ENCODE measurements at places on chromosomes 13 and 19. TPM values are rescaled to one million over a fixed set of nuclear protein-coding genes. Genes with fewer than 3 reads are reported as not detected.
A peak's percentile ranks its signal among the peaks of the same experiment; 100 is the strongest.

KLK12 gene
- not detected for total RNA-seq

MATK gene
- 0.14 TPM for total RNA-seq

- peak; percentile 84 for DNase-seq
Measured at GRCh38 chr19:42284066-42284501, 15.0 kb downstream of the CIC start.

- no peak for DNase-seq
Measured at GRCh38 chr13:34640179-34640992, 301.7 kb upstream of the NBEA start.

SLC25A42 gene
- 27.2 TPM for total RNA-seq

GRCh38 chr19:7979011-7979410 is 26.4 kb downstream of the ELAVL1 start:
- no peak for DNase-seq

GRCh38 chr13:113518076-113518803 is 27.7 kb upstream of the DCUN1D2 start:
- DNase-seq: no peak

HIPK4 gene
- not detected for total RNA-seq

All from left ventricle myocardium inferior (tissue), 1 donor.